Right atrium auricular region (tissue), 2 donors: ENCODE measurements at places on chromosomes 7 and 10. TPM values are rescaled to one million over a fixed set of nuclear protein-coding genes. Genes with fewer than 3 reads are reported as not detected.

- no peak overlapping the region for H3K27ac ChIP-seq
- no peak overlapping the region for H3K4me3 ChIP-seq
- DNase-seq: no peak
- peaks cover 26% of the 10 kb centered on the region for H3K36me3 ChIP-seq
Observed at GRCh38 chr7:134820778-134821177, 41.3 kb downstream of the CALD1 start.

GRCh38 chr7:92158660-92159575 is 20.0 kb downstream of the LRRD1 start:
- H3K4me1 ChIP-seq: no peaks in the 10 kb centered on the region
- H3K36me3 ChIP-seq: no peaks in the 10 kb centered on the region
- DNase-seq: no peak
- H3K27ac ChIP-seq: no peak overlapping the region
- no peak overlapping the region for H3K4me3 ChIP-seq
- H3K27me3 ChIP-seq: no peaks in the 10 kb centered on the region

- H3K4me3 ChIP-seq: no peak overlapping the region
- H3K27me3 ChIP-seq: no peaks in the 10 kb centered on the region
- no peak overlapping the region for H3K27ac ChIP-seq
- H3K36me3 ChIP-seq: no peaks in the 10 kb centered on the region
- DNase-seq: no peak
Observed at GRCh38 chr10:4138146-4138721, 353.2 kb upstream of the KLF6 start.

FAM20C gene
- total RNA-seq: 19.9 TPM

SPDYE18 gene
- not detected for total RNA-seq

GRCh38 chr10:44415121-44415520 is 30.2 kb upstream of the CXCL12 start:
- DNase-seq: no peak
- no peaks in the 10 kb centered on the region for H3K27me3 ChIP-seq
- H3K4me3 ChIP-seq: no peak overlapping the region
- no peak overlapping the region for H3K27ac ChIP-seq
- H3K36me3 ChIP-seq: no peaks in the 10 kb centered on the region

- H3K4me3 ChIP-seq: no peak overlapping the region
- H3K27me3 ChIP-seq: no peaks in the 10 kb centered on the region
- no peaks in the 10 kb centered on the region for H3K36me3 ChIP-seq
- DNase-seq: no peak
- H3K27ac ChIP-seq: no peak overlapping the region
Observed at GRCh38 chr10:31272841-31273240, 46.2 kb upstream of the ZEB1 start.
